ENCODE measurements at places on chromosomes 7 and 10.
A peak's percentile ranks its signal among the peaks of the same experiment; 100 is the strongest.

- DNase-seq, result no peak
Measured at GRCh38 chr10:74875068-74875467, 48.7 kb downstream of the KAT6B start.

DNA sequence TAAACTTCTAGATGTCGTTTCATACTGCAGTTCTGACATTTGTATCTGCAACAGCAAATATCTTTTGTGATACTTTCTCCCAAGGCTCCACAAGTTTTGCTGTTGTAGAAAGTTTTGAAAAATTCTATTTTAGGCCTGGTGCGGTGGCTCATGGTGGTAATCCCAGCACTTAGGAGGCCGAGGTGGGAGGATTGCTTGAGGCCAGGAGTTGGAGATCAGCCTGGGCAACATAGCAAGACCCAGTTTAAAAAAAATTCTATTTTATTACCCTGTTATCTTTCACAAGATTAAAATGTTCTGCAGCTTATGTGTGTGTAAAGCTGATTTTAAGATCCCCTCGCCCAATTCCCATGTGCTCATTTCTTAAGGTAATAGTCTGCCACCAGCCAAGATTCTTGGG, 1.4 kb downstream of the SND1 start:
- no peak for DNase-seq

GRCh38 chr10:71052076-71052660, 160.2 kb upstream of the UNC5B start:
- no peak for DNase-seq

- DNase-seq, result no peak
Measured at GRCh38 chr10:1043532-1043995, 5.4 kb downstream of the IDI1 start.

DNA sequence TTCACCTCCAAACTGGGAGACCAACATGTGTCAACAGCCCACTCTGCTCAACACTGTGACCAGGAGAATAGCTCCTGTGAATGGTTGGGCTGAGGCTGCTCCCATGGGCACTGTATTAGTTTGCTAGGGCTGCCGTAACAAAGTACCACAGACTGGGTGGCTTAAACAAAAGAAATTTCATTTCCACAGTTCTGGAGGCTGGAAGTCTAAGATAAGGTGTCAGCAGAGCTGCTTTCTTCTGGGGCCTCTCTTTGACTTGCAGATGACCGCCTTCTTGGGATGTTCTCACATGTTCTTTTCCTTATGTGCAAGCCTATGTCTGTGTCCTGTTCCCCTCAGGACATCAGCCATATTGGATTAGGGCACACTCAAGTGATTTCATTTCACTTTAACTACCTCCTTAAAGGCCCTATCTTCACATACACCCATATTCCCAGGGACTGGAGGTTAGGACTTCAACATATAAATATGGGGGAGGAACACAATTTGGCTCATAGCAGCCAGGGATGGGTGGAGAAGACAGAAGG, 90.3 kb downstream of the CPED1 start:
- DNase-seq, result no peak

- DNase-seq, result no peak
Measured at GRCh38 chr10:10818082-10818481, 199.6 kb upstream of the CELF2 start.

DNA sequence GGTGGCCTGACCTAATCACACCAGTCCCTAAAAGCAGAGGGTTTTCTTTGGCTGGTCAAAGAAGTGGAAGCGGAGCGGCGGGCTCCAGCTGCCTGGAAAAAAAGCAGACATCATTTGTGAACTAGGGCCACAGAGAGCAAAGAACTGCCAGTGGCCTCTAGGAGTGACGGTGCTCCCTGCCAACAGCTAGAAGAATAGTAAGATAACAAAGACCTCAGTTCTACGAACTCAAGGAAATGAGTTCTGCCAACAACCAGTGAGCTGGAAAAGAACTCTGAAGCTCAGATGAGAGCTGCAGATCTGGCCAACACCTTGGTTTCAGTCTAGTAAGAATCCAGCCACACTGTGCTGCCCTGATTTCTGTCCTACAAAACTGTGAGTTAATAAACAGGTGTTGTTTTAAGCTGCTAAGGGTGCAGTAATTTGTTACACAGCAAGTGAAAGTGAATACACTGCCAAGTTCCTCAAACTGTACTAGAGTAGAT, 178.0 kb downstream of the SRPK2 start:
- no peak for DNase-seq

- peak; percentile 32 for DNase-seq
Measured at GRCh38 chr7:229184-229964, 37.0 kb downstream of the FAM20C start.

- DNase-seq, result no peak
Measured at GRCh38 chr7:90677486-90678404, 81.6 kb downstream of the CDK14 start.

GRCh38 chr7:23347033-23347681, 48.0 kb downstream of the MALSU1 start:
- DNase-seq, result peak; percentile 46

DNA sequence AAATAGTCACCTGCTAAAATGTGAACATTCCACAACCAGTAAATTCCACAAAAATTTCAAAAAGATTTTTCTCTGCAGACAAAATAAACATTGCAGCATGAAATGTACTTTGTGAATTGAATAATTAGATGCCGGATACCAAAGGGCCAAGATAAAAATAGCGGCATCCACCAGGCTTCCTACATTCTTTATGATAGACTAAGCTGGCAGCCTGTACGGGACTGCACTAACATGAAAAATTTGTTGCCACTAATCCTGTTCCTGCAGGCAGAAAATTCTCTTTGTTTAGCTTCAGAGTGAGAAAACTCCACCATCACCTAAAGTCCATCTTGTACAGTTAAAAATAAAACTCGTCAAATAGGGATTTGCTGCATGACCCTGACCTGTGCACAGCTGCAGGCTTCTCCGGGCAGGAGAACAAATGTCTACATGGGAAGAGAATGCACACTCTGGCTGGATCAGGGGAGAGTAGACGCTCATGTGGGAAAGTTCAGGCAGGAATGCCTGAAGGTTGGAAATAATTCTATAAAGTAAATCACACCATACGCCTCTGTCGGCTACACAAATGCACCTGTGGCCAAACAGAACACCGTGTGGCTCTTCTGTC, 15.6 kb upstream of the ADO start:
- DNase-seq, result no peak

DNA sequence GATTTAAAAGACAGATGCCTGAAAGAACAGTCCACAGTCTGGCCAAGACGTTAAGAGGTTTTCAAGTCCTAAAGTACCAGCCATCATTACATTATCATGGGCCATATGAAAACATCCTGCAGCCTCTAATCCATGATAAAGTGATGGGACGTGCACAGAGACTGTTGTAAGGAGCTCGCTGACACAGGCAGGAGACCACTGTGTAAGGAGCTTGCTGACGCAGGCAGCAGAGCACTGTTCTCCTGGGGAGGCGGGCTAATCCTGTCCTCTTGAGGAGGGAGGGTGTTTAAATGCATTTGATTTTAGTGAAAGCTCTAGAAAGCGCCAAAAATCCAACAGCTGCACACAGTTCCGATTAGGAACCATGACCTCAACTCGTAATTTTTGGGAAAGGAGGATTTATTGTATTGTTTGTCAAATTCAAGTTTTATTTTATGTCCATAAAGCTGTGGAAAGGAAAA, 16.9 kb downstream of the SVIL start:
- no peak for DNase-seq

DNA sequence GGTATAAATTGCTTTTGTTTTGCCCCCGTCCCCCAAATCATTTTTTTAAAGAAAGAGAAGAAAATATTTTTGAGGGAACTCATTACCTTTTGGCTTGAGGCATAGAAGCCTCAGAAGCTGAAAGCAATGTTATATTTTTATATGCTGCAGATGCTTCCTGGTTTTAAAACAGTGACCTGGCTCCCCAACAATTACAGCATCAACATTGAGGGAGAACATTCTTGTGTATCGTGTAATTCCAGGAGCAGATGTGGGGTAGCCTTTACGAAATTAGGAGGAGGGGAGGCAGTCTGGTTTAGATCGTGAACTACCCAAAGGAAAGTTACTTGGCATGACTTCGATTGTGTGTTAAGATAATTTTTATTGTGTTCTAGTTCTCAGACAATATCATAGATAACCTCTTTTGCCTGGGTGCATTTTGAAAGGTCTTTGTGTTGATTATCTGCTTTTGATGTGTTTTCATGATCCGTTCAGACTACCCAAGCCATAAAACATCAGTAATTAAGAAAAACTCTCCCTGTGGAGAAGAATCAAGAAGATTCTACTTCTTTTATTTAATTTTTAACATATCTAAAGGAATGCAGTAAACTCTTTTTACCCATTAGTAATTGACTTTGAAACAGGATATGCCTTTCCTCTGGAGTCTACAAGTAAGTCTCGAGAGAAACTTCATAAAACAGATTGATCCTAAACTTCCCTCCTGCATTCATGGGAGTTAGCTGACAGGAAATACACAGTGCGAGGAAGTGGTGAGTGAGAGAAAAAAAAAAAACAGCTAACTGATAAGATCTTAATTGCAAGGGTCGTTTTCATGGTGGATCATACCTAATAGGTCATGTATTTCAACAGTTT, 141.4 kb downstream of the KIAA1217 start:
- peak; percentile 59 for DNase-seq

DNA sequence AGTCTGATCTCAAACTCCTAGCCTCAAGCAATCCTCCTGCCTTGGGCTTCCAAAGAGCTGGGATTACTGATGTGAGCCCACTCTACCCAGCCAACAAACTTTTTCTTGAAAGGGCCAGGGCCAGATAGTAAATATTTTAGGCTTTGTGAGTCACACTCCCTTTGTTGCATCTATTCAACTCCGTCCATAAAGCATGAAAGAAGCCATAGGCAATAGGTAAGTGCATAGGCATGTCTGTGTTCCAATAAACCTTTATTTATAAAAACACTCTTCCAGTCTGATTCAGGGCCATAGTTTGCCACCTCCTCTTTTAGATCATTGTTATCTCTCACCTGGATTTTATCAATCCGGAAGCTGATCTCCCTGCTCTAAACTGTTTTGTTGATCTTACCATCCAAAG, 105.6 kb upstream of the BMPER start:
- DNase-seq, result no peak

DNA sequence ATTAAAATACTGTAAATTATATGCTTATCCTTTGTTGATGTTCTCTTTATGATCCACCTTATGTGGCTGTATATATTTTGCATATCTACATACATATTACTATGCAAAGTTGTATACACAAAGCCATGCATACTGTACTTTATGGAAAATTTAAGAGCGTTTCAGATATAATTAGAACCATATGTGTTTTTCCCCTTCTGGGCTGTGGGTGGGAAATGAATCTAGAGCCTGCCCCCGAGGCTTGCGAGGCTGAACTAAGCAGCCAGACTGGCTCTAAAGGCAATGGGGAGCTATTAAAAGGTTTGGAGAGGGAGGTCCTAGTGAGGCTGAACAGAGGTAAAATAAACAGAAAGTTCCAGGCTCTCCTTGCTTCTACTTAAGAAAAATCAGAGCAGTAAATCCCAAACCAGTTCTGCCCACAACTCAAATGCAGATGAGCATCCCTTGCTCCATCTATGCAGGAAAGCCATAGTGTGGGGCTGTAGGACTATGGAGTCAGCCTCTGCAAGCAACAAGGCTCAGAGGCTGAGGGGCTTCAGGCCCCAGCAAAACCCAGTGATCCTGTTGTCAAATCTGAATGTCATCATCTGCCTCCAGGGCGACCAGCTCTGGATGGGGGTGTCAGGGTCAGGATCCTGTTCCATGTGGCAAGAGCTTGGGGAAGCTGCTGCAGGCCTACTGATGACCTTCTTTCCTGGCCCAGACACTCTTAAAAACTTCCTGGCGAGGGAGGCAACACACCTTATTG, 14.1 kb upstream of the DDIT4 start:
- DNase-seq, result no peak

DNA sequence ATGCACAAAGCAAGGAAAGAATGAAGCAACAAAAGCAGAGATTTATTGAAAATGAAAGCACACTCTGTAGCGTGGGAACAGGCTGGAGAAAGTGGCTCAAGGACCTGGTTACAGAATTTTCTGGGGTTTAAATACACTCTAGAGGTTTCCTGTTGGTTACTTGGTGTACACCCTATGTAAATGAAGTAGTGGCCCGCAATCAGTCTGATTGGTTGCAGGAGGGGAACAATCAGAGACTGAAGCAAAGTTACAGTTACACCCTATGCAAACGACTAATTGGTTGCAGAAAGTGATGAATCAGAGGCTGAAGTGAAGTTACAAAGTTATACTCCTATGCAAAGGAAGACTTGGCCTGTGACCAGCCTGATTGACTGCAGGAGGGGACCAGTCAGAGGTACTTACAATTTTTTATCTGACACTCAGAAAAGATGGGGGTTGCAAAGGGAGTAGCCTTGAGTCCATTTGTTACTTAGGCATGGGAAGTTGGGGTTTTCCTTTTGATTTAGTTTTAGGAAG, 3.6 kb upstream of the MTPN start:
- DNase-seq, result peak; percentile 14

GRCh38 chr10:33032654-33033151, 74.7 kb upstream of the ITGB1 start:
- DNase-seq, result peak; percentile 10

GRCh38 chr10:114307731-114308130, 68.7 kb downstream of the VWA2 start:
- no peak for DNase-seq

- no peak for DNase-seq
Measured at GRCh38 chr7:82615527-82615926, 171.9 kb upstream of the CACNA2D1 start.

DNA sequence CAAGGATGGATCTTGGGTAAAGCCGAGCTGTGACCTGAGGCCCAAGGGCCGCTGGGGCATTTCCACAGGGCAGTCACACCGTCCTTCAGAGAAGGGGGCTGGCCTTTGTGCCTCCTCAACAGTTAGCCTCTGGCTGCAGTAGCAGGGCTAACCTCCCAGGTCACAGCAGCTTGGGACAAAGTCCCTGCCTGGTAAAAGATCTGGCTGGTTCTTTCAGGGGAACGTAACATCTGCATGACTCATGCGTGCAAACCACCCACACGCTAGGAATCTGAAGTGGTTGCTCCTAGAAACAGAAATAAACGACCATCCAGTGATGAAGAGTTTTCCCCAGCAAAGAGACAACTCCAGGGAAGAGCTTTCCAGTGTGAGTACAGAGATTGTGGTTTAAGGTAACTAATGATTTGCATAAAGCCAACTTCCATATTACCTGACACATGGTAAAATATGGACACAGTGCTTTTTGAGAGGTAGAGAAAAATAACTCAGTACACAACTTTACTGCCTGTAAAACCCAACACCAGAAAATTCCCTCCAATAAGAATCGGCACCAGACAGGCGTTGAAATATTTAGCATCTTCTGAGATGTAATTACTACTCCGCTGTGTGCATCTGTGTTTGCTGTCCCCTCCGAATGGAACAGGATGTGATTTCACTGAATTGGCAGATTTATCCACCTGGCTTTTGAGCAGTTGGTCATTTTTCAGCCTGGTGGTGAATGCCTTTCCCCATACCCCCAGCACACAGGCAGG, 84.9 kb upstream of the ADRB1 start:
- DNase-seq, result peak; percentile 65
